Tibial artery (tissue), 4 donors: ENCODE measurements at places on chromosomes 3 and 15.

- no peak for DNase-seq
These were observed 917.5 kb downstream of the SQOR start for GRCh38 chr15:46552316-46552715.

DNA sequence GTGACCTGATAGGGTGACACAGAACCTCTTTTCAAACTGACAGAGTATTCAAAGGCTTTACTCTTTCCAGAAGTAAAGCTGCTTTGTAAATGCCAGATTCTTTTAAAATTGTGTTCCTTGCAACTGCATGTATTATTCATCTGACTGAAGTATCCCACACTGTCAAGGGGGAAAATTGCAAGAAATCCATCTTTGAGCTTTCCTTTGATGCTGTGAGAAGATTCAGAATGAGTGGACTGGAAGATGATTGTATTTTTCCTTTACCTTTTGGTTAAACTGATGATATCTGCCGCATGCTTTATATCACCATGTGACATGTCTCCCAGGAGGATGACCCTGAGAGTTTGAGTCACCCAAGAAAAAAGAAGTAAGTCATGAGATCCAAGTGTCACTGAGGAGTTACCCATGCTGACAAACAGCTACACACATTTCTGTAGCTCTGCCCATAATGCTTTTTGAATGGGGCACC is 250.8 kb upstream of the CBLB start:
- DNase-seq = no peak

GRCh38 chr15:101641129-101641764 is 10.9 kb downstream of the TM2D3 start:
- peak; percentile 74 for DNase-seq

DNA sequence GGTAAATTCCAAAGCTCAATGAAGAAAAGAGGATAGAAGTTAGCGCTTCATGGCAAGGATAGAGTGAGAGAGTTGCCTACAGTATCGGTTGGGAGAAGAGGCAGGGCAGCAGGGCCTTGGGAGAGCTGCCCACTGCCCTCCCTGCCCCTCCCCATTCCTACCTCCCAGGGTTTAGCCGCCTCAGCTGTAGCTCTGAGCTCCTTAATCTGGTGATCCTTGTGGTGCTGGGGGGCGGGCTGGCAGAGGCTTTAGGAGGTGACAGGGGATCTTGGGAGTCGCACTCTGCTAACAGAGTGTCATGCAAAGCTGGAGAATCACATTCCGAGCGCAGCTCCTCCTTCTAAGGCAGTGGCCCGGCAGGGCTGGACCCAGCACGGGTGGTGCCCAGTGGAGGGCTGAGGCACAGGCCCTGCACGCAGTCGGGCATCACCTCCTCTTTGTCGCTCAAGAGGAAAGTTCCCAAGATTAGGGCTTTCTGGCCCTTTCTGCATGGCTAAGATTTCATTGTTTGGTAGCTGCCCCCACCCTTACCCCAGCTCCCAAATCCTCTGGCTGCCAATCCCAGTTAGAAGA is 57.1 kb upstream of the POLG start:
- DNase-seq = no peak
